ENCODE measurements at places on chromosomes 6 and 20.

DNA sequence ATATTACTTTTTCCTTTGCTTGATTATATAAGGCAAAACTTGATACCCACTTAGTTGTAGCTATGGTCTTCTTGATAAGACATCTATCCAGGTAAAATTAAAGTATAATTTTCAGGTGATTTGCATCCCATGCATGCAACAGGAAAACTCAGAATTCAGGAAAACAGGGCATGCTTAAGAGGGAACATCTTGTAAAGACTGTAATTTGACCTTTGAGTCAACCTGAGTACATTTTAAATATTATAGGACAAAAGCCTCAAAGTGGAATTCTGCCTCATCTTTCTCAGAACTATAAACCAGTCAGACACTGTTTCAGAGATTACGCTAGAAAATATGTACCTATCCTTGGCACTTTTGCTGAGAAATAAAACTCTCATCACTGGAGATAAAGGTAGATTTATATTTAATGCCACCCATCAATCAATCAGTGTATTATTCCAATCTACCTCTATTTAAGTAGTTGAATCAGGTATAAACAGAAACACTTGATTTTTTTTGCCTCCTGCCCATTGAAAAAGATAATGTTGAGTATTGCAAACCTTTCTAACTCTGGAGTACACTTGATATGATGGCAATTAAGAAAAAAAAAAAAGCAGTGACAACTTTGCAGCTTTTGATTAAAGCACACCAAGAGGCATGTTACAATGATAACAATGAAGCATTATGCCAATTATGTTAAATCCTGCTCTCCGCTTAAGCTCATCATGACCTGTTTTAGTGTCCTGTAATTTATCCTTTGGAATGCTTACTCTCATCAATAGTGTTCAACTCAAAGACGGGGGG, 2.8 kb downstream of the CITED2 start:
- DNase-seq, result no peak

GRCh38 chr6:131061041-131061750, 1.8 kb downstream of the EPB41L2 start:
- DNase-seq, result no peak

DNA sequence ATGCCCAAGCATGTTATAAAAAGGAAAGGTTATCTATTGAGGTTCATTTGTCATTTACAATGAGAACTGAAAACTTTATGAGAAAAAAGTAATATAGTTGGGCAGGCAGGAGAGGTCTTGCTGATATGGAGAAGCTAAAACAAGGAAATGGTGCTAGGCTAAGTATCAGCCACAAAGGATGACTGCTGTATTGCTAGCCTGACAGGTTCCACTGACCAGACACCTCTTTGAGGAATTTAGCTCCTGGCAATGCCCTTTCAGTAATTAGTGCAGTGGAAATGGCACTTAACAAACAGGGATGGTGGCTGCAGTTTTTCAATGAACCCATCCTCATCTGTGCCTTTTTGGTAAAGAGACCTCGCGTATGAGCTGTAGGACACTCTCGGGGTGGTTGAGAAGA, 284.4 kb downstream of the ZFAND3 start:
- no peak for DNase-seq

DNA sequence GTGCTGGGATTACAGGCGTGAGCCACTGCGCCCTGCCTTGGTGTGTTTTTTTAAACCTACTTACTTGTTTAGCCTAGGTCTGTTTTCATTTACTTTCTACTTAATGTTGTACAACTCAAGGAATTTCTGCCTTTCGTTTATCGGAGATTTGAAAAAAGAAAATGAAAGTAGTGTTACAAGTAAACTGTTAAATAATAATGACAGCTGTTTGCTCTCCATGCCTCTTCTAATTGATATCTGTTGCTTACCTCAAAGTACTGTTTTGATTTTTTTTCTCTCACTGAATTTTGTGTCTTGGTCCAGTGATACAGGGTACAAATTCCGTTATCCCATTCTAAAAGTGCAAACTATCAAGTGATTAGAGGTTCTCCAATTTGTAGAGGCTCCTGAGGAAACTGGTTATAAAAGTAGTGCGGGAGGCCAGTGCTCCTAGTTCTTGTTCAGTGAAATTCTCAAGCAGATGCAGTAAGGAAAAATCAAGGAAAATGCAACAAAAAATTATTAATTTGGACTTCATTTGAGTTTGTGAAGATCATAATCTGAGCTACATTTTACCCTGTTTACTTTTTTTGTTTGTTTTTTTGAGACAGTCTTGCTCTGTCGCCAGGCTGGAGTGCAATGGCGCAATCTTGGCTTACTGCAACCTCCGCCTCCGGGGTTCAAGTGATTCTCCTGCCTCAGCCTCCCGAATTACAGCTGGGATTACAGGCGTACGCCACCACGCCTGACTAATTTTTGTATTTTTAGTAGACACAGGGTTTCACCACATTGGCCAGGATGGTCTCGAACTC, 2.2 kb downstream of the UBR2 start:
- no peak for DNase-seq

DNA sequence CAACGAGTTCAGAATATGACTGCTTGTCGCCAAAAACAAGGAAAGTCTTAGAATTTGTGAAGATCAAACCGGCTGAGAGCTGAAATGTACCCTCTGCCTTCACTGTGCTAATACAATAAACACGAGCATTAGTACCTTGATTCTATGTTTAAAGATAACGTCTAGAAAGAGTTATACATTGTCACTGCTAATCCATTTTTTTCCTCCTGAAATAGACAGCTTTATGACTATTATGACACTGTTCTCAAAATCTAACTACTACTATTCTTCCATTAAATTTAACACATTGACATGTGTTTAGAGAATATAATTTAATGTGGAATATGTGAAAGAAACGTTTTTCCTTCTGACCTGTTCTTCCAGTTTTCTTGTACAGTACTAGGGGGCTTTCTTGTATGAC, 204.8 kb downstream of the UST start:
- no peak for DNase-seq

DNA sequence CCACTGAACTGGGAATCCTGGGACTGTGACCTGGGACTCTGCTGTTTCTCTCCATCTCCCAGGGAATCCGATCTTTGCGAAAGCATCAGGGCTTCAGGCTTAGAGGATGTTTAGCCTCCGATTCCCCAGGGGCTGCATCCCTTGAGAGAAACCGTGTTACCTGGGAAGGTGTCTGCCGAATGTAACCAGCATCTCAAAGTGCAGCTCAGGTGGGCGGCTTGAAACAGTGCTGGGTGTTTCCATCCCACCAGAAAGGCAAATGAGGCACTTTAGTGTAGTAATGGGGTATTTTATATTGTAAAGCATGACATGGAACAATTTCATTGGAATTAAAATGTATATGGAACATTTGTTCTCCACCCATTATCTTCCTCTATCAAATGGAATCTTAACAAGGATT, 15.2 kb downstream of the CDH4 start:
- DNase-seq, result no peak

DNA sequence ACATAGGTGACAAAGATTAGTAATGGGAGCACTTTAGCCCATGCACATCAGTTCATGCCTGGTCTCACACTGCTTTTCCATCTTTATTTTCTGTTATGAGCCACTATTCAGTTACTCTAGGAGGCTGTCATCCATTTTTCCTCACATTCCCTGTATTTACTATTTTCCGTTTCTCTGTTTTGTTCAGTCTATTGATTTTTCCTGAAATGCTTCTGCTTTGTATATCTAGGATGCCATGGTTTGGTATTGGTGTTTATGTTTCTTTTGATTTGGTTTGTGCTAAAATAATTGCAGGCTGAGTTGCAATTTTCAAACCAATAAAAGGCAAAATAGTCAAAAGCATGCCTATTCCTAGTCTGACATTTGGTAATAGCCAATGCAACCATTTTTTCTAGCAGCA, 28.9 kb upstream of the ZNF292 start:
- DNase-seq, result no peak

DNA sequence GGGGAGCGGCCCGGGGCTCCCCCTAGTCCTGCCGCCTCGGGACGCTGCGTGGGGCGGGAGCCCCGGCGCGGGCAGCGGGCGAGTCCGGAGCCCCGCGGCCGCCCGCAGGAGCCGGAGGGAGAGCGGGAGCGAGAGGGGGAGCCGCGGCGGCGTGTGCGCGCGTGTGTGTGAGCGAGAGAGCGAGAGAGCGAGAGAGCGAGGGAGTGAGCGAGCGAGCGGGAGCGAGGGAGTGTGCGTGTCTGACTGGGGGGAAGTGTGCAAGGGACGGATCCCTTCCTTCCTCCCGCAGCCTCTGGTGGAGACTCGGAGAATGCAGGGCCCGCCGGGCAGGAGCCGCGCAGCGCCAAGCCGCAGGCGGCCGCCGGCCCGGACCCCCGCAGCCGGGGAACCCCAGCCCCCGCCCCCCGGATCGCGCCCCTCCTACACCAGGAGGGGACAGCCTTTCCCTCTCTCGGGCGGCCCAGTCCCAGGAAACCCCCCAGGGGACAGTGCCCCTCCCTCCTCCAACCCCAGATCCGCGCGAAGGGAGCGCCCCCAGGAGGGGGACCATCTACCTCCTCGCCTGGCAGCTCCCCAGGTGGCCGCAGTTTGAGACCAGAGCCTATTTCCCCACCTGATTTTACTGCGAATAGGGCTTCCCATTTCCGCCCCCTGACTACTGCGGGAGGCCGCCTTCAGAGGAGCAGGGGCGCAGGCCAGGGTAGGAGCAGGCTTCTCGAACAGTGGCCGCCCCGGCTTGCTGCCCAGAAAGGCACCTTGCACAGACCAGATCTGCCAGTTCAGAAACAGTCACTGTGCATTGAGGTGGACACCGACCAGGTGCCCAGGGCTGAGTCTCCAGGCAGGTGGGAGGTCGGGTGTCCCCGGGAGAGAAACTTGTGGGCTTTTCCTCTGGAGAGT, at the start of gene CDH22:
Gene CDH22, minus strand, starts transcription at position 241 of the 900 bp plus-strand sequence. CDS start 57,204 bp downstream, outside the sequence.
- DNase-seq, result peak; percentile 68

DNA sequence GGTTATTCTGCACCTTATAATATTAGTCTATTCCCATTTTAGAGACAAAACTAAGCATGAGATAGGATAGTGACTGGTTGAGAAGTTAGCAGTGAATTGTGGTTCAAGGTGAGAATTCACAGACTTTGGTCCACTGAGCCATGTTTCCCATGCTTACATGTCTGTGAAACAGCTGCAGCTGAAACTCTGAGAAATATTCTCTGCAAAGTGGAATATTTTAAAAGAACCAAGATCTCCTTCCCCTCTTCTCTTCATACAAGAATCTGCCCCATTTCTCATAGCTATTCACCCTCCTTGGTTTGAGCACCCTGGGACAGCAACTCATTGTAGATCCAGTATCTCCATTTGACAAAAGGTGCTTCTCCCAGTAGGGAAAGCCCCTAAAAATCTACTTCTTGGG, 70.2 kb upstream of the TMEM170B start:
- no peak for DNase-seq

DNA sequence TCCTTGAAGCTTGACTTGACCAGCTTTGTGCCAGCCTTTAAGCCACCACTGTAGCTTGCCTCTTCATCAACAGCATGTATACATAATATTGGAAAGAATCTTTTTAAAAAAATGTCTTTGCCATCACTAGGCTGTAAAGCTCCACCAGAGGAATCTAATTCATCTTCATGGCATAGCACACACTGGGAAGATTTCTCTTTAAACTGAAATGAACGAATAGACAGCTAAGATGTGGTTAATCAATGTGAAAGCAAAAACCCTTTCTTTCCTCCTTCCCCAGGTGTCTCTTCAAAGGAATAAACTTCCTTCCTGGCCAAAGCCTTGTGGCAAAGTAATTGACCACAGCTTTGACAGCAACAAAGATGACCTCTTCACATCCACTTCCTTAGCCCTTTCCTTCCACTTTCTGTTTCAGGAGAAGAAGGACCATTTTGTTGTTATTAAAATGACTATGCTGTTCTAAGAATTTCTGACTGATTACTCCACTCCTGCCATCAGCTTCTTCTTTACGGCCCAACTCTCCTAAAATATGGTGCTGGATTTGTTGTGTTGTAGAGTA, 428.7 kb upstream of the SOX4 start:
- no peak for DNase-seq
